SW 1271 (cell line): ENCODE measurements at places on chromosomes 2 and 18.

DNA sequence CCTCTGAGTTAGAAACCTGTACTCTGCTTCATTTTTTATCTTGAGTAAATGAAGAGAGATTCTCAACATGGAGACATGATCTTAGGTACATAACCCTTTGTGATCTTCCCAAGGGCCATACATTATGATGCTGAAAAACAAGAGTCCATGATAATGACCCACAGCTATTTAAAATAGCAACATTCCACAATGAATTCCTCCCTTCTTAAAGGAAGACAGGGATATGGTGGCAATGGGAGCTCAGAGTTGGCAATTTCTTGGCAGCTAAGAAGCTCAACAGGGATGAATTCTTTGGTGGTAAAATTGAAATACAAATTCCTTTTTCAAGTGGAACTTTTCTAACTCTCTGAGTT is 638.5 kb downstream of the CNTNAP5 start:
- DNase-seq, result no peak

DNA sequence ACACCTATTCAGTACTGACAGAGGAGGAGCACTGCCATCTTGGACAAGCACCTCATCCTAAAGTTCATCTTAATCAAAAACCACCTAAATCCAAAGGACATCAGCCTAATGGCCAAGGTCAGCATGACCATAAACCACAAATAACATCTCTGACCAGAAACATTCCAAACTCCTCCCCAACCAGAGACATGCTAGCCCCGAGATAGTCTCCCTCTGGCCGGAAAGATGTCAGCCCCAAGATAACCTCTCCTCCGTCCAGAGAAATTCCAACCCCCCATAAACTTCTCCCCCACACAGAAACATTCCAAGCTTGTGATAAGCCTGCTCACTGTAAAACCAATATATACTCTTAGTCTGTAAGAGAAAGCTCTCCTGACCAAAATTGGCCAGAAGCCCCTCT is 260.6 kb downstream of the CLIP4 start:
- no peak for DNase-seq

DNA sequence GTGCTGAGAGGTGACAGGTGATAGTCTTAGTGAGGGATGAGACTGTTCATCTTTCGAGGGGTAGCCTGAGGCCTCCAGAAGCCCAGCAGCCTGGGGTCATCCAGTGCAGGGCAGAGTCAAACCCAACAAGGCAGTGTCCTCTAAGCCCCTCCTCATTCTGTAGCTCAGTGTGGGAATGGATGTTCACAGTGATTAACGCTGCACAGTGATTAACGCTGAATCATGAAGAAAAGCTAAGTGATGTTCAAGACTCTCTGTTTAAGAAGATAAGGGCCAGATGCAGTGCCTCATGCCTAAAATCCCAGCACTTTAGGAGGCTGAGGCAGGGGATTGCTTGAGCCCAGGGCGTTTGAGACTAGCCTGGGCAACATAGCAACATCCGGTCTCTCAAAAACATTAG is 56.3 kb upstream of the LAPTM4A start:
- DNase-seq, result no peak

GRCh38 chr2:182933629-182934028 is 67.2 kb upstream of the FRZB start:
- DNase-seq, result no peak

GRCh38 chr2:241088376-241088775 is 13.7 kb downstream of the MTERF4 start:
- no peak for DNase-seq

GRCh38 chr18:22468554-22468891 is 50.8 kb upstream of the CTAGE1 start:
- no peak for DNase-seq
